ENCODE measurements at places on chromosomes 11 and 22. TPM values are rescaled to one million over a fixed set of nuclear protein-coding genes. Genes with fewer than 3 reads are reported as not detected.
A peak's percentile ranks its signal among the peaks of the same experiment; 100 is the strongest.

Gene USH1C
- not detected for total RNA-seq

- H3K4me3 ChIP-seq = no peak overlapping the region
- DNase-seq = no peak
- peaks cover 3% of the 10 kb centered on the region for H3K4me1 ChIP-seq
- H3K27me3 ChIP-seq = no peaks in the 10 kb centered on the region
- no peaks in the 10 kb centered on the region for H3K36me3 ChIP-seq
These were observed 6.1 kb upstream of the RFPL2 start for GRCh38 chr22:32211011-32211410.

Gene KRTAP5-11
- not detected for total RNA-seq

DNA sequence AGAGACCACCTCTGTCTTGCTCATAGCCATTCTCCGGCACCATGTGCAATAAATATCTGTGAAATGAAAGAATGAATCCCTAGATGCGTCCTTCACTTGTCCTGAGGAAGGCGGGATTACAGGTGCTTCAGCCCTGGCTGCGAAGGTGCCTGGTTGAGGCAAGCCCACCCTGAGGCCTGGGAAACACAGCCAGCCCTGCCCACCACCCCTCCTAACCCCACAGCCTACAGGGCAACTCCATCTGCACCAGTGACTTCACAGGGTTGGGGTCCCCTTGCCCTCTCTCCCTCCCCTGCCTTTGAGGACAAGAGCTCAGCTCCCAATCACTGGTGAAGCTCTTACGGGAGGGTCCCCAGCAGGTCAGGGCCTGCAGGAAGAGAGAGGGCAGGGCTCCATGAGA, 17.5 kb upstream of the SCGB1A1 start:
- peak overlapping the region; percentile 63 for H3K27ac ChIP-seq
- no peaks in the 10 kb centered on the region for H3K27me3 ChIP-seq
- no peaks in the 10 kb centered on the region for H3K36me3 ChIP-seq
- DNase-seq = peak; percentile 44
- H3K4me1 ChIP-seq = peaks cover 59% of the 10 kb centered on the region

GRCh38 chr22:47615051-47615450, 852.6 kb downstream of the TBC1D22A start:
- H3K4me1 ChIP-seq = no peaks in the 10 kb centered on the region
- H3K36me3 ChIP-seq = no peaks in the 10 kb centered on the region
- no peak overlapping the region for H3K4me3 ChIP-seq
- peak; percentile 48 for DNase-seq
- peaks cover 46% of the 10 kb centered on the region for H3K27me3 ChIP-seq

Data from spleen (tissue), 13 donors.